ENCODE measurements at places on chromosomes 3 and 15.

- no peak for DNase-seq
Observed at GRCh38 chr3:39322936-39323335, 6.6 kb upstream of the CCR8 start.

DNA sequence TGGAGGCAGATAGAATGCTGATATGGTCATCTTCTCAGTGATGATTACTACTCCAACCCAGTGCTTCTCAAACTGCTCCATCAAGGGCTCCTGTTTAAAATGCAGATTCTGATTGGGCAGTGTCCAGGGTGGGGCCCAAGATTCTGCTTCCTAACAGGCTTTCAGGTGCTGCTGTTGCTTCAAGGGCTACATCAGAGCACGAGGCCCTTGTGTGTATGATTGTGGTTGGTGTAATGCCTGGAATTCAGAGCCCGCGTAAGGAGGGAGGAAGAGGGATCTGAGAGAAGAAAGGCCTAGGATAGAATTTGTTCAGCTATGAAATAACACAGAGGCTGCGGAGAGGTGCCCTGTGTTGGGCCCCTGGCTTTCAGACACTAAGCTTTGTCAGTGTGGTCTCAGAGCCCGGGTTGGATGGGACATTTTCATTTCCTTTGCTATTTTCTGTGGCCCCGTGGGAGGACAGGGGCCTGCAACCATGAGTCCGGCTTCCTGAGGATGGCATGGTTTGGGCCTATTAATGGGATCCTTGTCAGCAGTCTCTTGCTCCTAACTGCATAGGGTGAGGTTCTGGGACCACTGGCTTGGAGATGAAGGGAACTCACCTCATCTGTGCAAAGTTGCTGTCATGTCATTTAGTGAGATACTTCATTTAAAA lies 53.0 kb downstream of the ATP1B3 start:
- DNase-seq = no peak

DNA sequence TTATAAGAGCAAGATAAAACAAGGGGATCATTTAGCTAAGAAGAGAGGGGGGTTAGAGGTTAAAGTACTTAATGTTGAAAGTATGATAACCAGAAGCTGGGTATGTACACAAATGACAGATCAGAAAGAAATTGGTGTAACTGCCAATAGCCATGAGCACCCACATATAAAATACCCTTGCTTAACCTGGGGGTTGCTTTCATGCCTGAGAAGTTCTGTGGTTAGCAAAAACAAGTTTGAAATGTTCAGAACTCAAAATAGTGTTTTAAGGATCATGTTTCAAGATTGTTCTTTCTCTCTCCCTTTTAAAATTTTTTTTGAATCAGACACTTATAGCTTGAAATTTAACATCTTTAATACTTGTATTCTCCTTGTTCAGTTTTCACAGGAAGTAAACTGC lies 321.4 kb upstream of the GBE1 start:
- DNase-seq = no peak

DNA sequence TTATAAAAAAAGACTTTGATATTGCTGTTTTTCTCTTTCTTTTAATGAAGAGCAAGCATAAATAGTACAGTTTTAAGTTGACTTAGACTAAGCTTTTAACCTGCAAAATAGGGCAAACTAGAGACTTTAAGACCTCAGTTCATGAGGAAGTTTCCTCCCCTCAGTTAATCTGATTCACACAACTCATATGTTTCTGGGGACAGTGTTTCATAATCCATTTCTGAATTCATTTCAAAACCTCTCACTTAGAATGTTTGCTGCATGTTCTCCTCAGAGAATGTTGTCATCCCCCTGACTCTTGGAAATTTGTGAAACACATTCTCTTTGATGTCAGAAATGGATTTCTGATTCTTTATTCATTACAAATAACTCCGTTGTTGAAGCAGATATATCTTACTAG lies 79.3 kb upstream of the SKOR1 start:
- DNase-seq = no peak

GRCh38 chr3:50008931-50009330 lies 69.0 kb downstream of the RBM6 start:
- no peak for DNase-seq

GRCh38 chr3:38907426-38907825 lies 91.4 kb upstream of the SCN10A start:
- no peak for DNase-seq

DNA sequence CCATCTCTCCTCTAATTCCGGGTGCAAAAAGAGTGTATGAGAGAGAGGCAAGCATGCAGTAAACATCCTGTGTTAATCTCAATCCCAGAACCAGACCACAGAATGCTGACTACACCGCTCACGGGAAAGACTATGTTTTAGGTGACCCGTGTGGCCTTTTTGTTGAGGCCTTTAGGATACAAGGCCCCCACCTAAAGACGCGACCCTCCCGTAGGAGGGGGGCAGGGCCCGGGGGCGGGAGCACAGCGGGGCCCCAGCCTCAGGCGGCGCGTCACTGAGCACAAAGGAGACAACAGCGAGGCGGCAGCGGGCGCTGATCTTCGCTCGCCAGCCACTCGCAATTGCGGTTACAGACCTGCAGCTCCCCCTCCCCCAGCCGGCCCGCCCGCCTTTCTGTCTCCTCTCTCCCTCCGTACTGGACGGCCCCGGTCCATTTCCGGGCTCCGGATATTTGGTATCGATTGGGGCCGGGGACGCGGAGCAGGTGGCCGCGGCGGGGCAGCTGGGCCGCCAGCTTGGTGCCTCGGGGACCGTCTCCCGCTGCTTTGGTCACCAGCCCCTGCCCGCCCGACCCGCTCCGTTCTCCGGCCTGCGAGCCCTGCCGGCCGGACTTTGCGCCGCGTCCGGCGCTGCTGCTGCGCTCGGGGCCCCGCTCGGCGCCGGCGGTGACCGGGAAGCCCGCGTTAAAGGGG lies at the start of gene CCDC50:
Gene CCDC50, plus strand, starts transcription at position 433 of the 692 bp plus-strand sequence. CDS start 281 bp downstream, outside the sequence.
- DNase-seq = peak; percentile 35

GRCh38 chr3:184918750-184919149 lies 106.8 kb downstream of the VPS8 start:
- no peak for DNase-seq

- no peak for DNase-seq
Observed at GRCh38 chr3:63076357-63076756, 201.1 kb upstream of the CADPS start.

DNA sequence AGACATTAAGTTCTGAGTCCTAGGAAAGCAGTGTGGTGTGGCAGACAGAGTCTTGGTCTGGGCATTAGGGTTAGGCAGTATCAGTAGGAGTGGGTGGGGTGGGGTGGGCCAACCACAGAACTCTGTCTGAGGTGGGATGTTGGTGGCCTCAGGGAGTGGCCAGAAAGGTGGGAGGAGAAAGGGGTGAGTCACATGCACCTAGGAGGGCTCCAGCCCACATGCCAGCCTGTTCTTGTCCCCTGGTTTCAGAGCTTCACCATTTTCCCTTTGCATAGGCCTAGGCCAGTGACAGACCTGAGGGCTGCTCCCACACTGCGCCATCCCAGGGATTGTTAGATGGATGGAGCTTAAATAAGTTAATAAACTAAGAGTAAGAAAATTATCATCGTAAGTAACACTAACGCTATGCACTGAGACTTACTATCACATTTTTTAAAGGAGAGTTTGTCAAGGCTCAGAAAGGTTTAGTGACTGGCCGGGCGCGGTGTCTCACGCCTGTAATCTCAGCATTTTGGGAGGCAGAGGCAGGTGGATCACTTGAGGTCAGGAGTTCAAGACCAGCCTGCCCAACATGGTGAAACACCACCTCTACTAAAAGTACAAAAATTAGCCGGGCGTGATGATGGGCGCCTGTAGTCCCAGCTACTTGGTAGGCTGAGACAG lies 33.8 kb downstream of the DNASE1L3 start:
- no peak for DNase-seq

- DNase-seq = no peak
Observed at GRCh38 chr3:4741404-4742307, 237.6 kb upstream of the BHLHE40 start.

DNA sequence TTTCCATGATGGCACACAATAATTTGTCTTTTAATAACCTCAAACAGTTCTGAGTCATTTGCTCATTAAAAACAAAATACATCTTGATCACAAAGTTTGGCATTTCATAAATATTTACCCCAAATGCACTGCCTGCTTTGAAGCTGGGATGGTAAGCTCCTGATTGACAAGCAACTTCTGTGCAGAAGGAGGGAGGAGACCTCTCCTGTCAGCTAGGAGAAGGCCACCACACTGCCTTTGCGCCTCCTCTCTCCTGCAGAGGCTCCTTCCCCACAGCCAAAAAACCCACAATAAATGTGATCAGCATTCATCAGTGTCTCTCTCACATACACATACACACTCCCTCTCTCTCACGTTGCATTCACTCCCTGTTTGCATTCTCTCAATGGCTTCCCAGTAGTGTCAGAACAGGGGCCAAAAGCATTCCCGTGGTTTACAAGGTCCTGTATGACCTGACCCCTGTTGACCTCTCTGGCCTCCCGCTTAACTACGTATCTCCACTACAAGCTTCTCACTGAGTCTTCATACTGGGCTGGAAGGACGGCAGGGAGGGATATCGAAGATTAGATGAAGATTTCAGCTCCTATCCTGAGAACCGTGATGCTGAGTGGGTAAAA lies 216.4 kb downstream of the FOXP1 start:
- no peak for DNase-seq

DNA sequence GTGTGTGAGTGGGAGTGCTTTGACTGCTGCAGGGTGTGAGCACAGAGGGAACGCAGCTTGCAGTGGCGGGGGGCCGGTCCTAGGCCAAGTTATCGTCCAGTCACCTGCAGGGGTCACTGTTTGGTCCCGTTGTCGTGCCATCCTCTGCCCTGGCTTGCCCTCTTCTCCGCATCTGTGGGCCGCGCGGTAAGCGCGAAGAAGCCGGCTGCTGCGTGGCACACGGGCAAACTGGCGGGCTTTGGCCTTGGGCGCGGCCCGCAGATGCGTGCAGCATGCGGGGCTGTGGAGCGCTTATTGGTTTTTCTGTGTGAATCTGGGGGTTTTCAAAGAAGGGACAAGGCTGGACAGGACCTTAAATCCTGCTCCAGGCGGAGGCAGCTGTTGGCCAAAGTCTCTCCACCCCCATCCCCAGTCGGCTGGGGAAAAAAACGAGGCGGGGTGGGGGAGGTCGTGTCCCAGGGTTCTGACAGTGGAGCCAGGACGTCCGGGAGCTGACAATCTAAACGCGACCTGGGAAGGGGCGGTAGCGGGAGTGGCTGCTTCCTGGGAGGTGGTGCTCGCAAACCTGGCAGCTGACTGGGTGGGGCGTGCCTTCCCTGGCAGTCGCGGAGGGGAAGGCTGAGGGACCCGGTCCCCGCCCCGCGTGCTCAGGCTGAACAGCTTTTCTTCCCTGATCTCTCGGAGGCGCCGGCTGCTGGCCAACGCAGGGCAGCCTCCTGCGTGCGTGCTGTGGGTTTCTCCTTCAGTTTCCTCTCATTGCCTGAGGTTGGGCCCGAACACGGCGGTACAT lies 39.7 kb upstream of the VEPH1 start:
- no peak for DNase-seq

- DNase-seq = no peak
Observed at GRCh38 chr3:118406562-118406961, 628.1 kb downstream of the IGSF11 start.

DNA sequence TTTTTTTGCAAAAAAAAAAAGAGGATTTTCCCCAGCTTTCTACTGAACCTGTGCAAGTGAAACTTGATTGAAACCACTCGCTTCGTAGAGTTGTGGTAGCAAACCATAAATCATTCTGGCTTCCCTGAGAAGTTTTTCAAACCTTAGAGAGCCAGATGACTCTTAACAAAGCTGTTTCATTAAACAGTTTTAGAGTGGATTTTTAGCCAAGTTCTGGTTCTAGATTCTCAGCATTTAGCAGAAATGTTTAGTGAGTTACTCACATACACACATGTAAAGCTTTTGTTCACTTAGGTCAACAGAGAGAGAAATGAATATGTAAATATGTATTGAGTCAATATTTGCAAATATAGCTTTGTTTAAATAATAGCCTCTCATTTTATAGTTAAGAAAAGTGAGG lies 18.1 kb upstream of the CCR9 start:
- DNase-seq = no peak

GRCh38 chr15:81449836-81450474 lies 75.9 kb upstream of the TMC3 start:
- no peak for DNase-seq

DNA sequence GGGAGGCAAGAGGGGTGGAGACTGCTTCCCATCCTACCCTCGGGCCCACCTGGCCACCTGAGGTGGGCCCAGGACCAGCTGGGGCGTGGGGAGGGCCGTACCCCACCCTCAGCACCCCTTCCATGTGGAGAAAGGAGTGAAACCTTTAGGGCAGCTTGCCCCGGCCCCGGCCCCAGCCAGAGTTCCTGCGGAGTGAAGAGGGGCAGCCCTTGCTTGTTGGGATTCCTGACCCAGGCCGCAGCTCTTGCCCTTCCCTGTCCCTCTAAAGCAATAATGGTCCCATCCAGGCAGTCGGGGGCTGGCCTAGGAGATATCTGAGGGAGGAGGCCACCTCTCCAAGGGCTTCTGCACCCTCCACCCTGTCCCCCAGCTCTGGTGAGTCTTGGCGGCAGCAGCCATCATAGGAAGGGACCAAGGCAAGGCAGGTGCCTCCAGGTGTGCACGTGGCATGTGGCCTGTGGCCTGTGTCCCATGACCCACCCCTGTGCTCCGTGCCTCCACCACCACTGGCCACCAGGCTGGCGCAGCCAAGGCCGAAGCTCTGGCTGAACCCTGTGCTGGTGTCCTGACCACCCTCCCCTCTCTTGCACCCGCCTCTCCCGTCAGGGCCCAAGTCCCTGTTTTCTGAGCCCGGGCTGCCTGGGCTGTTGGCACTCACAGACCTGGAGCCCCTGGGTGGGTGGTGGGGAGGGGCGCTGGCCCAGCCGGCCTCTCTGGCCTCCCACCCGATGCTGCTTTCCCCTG lies 2.2 kb upstream of the FES start:
- no peak for DNase-seq

DNA sequence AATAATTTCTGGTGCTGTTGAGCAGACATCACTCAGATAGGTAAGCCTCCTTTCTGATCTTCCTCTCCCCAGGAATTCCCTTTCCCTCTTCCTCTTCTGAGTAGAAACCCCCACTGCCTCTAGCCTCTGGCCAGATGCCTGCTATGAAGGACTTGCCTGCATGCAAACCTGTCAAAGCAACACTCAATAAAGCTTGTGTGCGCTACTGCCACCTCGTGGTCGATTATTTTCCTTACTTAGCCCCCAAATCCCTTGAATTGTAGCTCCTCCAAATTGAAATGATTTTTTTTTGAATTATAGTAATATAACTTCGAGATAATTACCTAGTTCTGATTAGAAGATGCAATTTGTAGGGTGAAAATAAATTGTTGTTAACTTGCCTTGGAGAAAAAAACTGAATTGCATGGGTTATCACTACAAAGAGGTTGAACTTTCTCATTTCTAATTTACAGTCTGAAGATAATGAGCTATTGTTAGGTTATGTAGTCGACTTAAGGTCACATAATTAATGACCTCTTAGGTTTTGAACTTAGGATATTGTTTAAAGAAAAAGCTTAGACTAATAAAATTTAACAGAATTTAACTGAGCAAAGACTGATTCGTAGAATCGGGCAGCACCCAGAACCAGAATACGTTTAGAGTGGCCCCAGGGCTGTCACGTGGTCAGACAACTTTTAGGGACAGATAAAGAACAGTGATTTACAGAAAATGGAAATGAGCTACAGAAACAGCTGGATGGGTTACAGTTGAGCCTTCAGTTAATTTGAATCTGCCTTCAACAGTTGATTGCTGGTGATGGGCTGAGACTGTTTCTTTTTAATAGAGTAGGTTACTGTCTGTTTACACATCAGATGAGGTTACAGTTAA lies 269.3 kb downstream of the ARPP21 start:
- DNase-seq = peak; percentile 28
